ENCODE measurements at places on chromosomes 2 and 18.

DNA sequence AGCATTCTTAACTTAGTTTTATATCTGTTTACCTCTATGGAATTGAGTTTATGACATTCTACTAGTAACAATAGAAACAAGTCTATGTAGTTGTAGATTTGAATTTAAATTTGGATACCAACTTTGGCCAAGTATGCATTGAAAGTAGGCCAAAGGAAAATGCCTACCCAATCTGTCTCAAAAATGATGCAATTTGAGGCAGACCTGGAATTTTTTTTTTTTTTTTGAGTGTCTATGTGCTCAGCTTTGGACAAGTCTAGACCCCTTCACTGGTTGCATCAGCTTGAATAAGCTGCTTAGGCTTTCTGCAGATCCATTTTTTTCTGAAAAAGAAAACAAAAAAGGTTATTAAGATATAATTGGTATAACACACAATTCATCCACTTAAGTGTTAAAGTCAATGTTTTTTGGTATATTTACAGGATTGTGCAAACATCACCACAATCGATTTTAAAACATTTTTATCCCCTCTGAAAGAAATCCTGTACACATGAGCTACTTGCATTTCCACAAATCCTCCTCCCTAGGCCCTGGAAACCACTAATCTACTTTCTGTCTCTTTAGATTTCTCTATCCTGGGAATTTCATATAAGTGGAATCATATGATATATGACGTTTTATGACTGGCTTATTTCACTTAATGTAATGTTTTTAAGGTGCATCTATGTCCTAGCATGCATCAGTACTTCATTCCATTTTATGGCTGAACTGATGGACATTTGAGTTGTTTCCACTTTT, 185.1 kb upstream of the CCDC68 start:
- no peak overlapping the region for H3K27ac ChIP-seq
- H3K4me3 ChIP-seq: no peak overlapping the region
- H3K4me1 ChIP-seq: no peaks in the 10 kb centered on the region
- no peaks in the 10 kb centered on the region for H3K27me3 ChIP-seq
- DNase-seq: no peak

- no peak overlapping the region for H3K4me3 ChIP-seq
- no peak for DNase-seq
- H3K27me3 ChIP-seq: no peaks in the 10 kb centered on the region
- no peaks in the 10 kb centered on the region for H3K36me3 ChIP-seq
These were observed 20.5 kb downstream of the FBXO41 start for GRCh38 chr2:73263540-73264331.

GRCh38 chr18:9466846-9467245, 8.5 kb upstream of the RALBP1 start:
- H3K27me3 ChIP-seq: no peaks in the 10 kb centered on the region
- H3K4me1 ChIP-seq: no peaks in the 10 kb centered on the region
- no peak overlapping the region for H3K4me3 ChIP-seq
- H3K36me3 ChIP-seq: no peaks in the 10 kb centered on the region

GRCh38 chr2:199488772-199489400, 31.1 kb upstream of the SATB2 start:
- no peak overlapping the region for H3K4me3 ChIP-seq
- no peaks in the 10 kb centered on the region for H3K27me3 ChIP-seq
- H3K4me1 ChIP-seq: no peaks in the 10 kb centered on the region
- H3K27ac ChIP-seq: no peak overlapping the region

DNA sequence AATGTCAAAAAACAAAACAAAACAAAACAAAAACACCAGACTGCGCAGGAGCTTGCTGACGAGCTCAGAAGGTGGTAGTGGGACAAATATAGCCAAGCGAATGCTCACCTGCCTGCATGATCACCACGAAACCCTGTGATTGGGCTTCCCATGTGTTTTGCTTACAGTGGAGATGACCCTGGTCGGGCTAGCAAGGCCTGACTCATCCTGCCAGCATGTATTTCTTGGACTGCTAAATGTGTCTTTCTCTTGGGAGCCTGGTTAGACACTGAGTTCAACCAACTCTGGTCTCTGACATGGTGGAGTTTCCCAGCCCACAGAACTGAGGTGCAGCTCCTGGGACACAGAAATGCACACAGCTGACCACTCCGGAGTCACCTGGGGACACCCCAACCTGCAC, 30.7 kb upstream of the DUSP2 start:
- H3K4me1 ChIP-seq: no peaks in the 10 kb centered on the region
- no peak for DNase-seq
- no peaks in the 10 kb centered on the region for H3K36me3 ChIP-seq
- no peak overlapping the region for H3K27ac ChIP-seq
